Osteoblast (primary cell): ENCODE measurements at places on chromosomes 5 and 9. TPM values are rescaled to one million over a fixed set of nuclear protein-coding genes. Genes with fewer than 3 reads are reported as not detected.

- DNase-seq: no peak
Observed at GRCh38 chr9:27749838-27750237, 176.6 kb upstream of the C9orf72 start.

DNA sequence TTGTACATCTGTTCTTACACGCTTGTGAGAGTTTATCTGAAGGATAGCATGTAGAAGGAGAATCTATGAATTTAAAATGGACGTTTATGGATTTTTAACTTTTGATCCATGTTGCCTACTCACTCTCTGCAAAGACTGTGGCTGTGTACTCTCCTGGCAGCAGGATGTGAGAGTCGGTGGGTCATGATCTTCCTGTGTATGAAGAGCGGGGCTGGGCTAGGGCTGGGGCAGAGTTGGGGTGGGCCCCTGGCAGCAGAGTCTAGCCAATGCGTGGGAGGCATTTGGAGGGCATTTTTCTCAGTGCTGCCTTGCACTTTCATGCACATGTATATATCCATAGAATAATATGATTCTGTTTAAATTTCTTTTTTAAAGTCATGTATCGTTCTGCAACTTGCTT lies 24.0 kb upstream of the DAB2IP start:
- no peak for DNase-seq

- no peak for DNase-seq
Observed at GRCh38 chr5:177972613-177973012, 23.4 kb downstream of the PROP1 start.

Gene CTXN3
- total RNA-seq: not detected in 2 replicates

GRCh38 chr5:134564396-134564795 lies 38.9 kb downstream of the JADE2 start:
- DNase-seq: peak; percentile 53

- DNase-seq: no peak
Observed at GRCh38 chr9:18793122-18793521, 239.9 kb downstream of the SAXO1 start.

Gene PCDHB8
- 0.36 and 0.88 TPM in 2 replicates for total RNA-seq

DNA sequence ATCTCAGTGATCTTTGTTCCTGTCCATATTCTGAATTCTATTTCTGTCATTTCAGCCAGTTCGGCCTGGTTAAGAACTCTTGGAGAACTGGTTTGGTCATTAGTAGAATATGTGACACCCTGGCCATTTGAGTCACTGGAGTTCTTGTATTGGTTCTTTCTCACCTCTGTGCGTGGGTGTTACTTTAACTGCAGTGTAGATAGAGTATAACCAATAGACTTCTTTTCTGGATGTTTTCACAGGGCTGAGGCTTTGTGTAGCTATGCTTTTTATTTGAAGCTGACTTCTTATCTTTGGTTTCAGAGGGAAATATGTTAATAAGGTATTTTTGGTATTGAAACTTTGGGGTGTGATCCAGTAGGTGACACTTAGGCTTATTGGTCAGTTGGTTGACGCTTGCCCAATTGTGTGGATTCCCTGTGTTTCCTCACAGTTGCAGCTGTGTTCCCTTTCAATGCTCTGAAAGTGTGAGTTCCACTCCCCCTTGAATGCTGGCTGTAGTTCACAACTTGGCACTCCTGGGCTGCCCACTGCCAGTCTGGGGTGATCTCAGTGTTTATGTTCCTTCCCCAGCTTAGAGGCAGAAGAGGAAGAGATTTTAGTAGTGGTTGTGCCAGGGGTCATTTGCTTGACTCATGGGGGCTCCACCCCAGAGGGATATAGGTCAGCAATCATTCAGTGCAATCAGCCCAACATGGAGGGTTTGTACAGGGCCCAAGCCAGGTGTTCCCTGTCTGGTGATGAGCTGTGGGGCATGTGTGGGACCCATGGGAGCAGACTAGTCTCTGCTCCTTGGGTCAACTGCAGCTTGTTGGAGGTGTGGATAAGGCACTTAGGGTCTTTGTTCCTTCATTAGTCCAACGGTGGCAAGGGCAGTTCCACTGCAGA lies 34.9 kb upstream of the TEK start:
- no peak for DNase-seq

- DNase-seq: no peak
Observed at GRCh38 chr5:143560378-143560777, 156.9 kb upstream of the NR3C1 start.

Gene ZNF658
- 5.8 and 7.4 TPM in 2 replicates for total RNA-seq

GRCh38 chr5:138927979-138928378 lies 52.8 kb upstream of the LRRTM2 start:
- peak; percentile 78 for DNase-seq

Gene NKD2
- under 0.01 TPM in 1 of 2 replicates, not detected in the other for total RNA-seq

DNA sequence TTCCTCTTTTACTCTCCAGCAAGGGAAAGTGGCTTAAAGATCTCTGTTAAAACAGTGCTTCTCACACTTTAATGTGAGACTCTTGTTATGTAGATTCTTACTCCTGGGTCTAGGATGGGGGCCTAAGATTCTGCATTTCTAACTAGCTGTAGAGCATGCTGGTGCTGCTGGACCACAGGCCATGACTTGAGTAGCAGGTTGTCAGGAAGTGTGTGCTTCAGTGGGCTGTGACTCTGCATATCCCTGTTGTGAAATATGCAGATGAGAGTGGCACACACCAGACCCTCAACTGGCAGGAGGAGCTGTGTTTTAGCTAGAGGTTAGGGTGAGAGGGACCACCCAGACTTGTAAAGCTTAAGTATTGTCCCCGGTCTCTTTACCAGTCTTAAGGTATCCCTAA lies 191.1 kb upstream of the DMRT1 start:
- no peak for DNase-seq

- DNase-seq: peak; percentile 26
Observed at GRCh38 chr5:71809446-71809845, 90.4 kb downstream of the CARTPT start.

GRCh38 chr9:70615464-70616138 lies 201.1 kb upstream of the KLF9 start:
- no peak for DNase-seq

- no peak for DNase-seq
Observed at GRCh38 chr5:135913713-135914626, 18.3 kb upstream of the IL9 start.

DNA sequence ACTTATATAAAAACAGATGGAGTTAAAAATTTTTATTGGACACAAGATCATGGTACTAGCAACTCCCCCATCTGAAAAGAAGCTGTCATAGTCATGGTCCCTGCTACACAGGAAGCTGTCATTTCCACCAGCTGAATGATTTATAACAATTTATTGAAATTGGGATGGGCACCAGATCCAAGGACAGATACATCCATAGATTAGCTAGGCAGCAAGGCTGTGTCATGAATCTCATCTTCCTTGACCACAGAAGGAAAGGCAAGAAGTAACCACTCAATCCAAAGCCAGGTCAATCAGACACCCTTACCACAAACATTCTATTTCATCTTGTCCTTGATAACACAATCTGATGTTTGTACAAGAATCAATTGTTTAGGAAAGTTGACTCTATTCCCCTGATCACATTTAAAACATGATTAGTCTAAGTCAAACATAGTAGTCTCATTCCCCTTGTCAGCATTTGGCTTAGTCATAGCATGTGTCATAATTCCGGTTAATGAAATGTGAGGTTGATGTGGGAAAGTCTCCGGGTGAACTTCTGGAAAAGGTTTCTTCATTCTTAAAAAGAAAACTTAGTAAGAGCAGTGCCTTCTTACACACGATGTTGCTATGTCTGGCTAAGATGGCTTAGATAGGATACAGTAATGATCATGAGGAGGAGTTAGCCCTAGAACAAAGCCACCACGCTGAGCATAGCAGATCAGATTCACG lies 462.6 kb upstream of the PAPPA start:
- no peak for DNase-seq

DNA sequence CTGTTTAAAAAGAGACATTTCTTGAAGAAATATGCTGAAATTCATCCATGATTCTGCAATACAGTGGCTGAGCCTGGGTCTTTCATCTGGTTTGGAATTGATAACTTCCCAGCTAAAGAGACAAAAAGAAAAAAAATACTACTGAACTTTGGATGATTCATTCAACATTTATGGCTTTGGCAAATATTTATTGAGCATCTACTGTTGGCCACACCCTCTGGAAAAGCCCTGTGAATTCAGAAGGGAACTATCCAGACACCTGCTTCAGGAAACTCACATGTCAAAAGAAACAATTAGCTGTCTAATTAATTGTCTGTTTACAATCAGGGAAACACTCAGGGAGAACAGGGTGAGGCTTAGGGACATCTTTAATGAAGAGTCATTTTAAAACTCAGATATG lies 17.8 kb upstream of the ZNF622 start:
- no peak for DNase-seq

DNA sequence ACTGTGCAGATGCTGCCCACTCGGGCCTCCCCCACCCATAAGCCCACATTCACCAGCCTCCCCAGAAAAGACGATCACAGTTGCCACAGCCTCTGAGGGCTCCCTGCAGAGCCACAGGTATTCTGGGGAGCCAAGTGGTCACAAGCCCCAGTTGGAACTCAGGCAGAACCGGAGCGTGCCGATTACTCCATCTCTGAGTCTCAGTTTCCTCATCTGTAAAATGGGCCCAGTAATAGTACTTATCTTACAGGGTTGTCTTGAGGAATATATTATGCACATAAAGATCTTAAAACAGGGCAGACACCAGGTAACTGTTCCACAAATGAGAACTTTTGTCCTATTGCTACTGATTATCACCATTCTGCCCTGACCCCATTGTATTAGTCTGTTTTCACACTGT lies 57.7 kb upstream of the FUBP3 start:
- no peak for DNase-seq

- no peak for DNase-seq
Observed at GRCh38 chr5:139150367-139150999, 47.7 kb downstream of the SIL1 start.

DNA sequence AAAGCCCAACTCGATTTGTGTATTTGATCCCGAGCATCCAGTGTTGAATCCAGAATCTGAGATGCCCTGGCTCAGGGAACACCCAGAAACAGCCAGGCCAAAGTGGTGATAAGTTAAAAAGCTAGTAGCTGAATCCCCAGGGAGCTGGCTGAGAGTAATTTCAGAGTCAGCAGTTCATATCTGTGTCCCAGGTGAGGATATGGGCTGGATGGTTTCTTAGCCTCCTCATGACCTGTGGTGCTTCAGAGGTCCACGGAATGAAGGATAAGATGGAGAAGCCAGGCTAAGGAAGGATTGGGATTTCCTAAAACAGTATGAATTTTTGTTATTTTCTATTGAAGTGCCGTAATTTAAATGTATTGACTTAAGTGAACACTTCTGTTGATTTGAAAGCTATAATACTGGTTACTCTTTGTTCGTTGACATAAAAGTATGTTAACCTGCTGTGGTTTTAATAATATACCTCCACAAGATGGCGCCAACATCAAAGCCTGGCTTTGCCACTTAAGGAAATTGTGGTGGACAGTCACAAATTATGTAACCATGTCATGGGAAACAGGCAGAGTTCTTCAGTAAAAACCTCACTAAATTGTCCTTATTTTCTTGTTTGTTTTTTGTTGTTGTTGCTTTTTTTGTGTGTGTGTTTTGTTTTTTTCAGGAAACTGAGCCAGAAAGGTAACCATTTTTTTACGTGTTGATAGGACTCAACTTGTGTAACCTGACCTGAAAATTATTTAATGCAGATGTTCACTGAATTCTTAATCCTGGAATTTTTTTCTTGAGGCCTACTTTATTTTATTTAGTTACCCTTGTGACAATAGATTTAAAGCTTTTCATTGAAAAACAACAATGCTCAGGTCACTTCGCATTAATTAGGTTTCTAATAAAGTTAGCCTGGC lies 11.4 kb downstream of the MTAP start:
- DNase-seq: no peak

DNA sequence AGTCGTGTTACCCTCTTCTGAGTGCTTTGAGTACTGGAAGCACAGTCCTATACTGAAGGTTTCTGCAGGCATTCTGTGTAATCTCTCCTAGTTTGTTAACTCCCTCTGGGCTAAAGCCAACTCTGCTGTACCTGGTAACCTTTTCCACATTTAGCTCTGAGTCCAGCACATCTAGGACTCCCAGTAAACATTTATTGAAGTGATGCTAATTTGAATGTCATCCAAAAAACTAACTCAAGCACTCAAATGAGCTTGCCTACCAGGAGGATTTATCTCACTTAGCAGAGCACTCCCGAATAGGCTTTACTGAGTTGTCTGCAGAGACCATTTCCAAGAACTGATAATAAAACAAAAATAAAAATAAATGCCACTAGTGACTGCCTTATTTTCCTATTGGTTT lies 79.5 kb upstream of the NFIB start:
- DNase-seq: no peak

GRCh38 chr5:116076496-116076895 lies 8.3 kb upstream of the COMMD10 start:
- DNase-seq: peak; percentile 65

Gene TRPM3
- total RNA-seq: 0.72 and 1.2 TPM in 2 replicates

Gene SLC36A2
- total RNA-seq: not detected in 2 replicates

Gene BSPRY
- not detected in 2 replicates for total RNA-seq

DNA sequence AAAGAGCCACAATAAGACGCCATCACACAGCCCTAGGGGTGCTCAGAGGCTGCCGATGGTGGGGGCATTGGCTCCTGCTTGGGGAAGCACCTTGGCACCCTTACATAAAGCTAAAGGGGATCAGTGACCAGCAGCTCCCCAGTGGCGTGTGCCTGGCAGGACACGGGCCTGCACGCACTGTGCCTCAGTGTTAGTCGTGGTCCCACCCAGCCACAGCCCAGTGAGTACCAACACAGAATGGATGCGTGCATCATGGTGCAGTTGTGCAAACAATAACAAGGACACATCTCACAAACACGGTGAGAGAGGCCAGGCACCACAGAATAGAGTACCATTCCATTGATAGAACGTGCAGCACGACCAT lies 103.2 kb downstream of the WNK2 start:
- peak; percentile 69 for DNase-seq

DNA sequence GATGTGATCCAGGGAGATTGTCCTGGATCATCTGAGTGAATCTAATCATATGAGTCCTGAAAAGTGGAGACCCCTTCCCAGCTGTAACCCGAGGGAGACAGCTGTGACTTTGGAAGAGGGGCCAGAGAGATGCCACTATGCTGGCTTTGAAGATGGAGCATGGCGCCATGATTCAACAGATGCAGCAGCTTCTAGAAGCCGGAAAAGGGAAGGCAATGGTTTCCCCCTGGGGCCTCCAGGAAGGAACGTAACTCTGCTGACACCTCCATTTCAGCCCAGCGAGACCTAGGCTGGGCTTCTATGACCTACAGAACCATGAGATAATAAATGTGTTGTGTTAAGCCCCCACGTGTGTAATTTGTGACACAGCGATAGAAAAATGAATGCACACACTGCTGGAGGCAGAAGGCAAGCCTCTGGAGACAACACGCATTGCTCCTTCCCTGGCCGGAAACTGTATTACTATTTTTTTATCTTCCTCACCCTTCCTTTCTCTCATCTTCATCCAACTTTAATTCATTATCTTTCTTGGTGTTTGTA lies 16.6 kb upstream of the SARDH start:
- DNase-seq: peak; percentile 49

Gene LECT2
- total RNA-seq: not detected in 2 replicates

DNA sequence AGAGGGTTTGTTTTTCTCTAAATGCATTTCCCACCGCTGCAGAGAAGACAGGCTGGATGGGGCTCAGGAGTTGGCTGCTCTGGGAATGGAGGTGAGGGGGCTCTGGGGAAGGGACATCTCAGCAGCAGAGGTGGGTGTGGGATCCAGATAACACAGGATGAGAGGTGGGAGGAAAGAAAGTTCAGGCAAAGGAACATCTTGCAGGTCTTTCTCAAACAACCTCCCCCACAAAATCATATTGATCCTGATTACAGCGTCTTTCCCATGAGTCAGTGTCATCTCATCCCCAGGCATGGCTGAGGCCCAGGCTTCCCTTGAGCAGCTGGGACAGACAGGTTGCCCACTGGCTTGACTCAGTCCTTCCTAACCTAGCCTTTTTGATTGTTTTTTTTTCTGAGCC lies 11.3 kb upstream of the ACSL6 start:
- DNase-seq: no peak

Gene FBXO38
- 69.8 and 80.7 TPM in 2 replicates for total RNA-seq

Gene ARL14EPL
- not detected in 2 replicates for total RNA-seq
